ENCODE measurements at places on chromosomes 12 and 14. TPM values are rescaled to one million over a fixed set of nuclear protein-coding genes. Genes with fewer than 3 reads are reported as not detected.
A peak's percentile ranks its signal among the peaks of the same experiment; 100 is the strongest.

GRCh38 chr14:55267820-55268219, 3.4 kb upstream of the FBXO34 start:
- H3K4me3 ChIP-seq, result no peak overlapping the region
- H3K4me1 ChIP-seq, result peaks cover 14% of the 10 kb centered on the region
- no peaks in the 10 kb centered on the region for H3K36me3 ChIP-seq

DNA sequence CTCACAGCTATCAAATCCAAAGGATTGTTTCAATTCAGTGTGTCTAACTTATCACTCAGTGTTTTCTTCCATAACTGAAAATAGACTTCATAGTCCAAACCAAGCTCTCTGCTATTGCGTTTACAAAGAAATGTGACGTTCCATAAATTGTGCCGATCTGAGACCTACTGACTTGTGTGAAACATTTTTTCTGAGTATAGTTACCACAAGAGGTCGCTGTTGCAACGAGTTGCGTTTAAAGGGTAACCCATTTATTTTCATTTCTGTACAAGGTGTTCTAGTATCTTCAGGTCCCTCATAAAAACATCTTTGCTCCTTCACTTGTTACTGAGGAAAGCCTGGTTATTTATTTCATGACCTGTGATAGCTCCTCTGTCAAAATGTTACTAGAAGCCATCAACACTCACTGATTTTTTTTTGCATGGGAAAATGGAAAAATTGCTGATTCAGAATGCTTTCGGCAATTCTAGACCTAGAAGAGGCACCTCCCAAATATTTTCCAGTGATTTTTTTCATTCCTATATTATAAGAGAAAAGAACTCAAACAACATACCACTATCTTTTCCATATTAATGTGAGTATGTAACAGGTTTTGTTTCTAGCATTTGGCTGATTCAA, 60.9 kb upstream of the OR4E1 start:
- no peaks in the 10 kb centered on the region for H3K4me1 ChIP-seq
- peak; percentile 46 for DNase-seq
- H3K27ac ChIP-seq, result no peak overlapping the region
- H3K4me3 ChIP-seq, result peak overlapping the region; percentile 2
- no peaks in the 10 kb centered on the region for H3K36me3 ChIP-seq

- no peak overlapping the region for H3K4me3 ChIP-seq
- no peak overlapping the region for H3K27ac ChIP-seq
- DNase-seq, result no peak
- no peaks in the 10 kb centered on the region for H3K27me3 ChIP-seq
Measured at GRCh38 chr14:67396381-67396970, 15.5 kb downstream of the PLEK2 start.

OR11H12 gene
- total RNA-seq, result not detected

- no peaks in the 10 kb centered on the region for H3K27me3 ChIP-seq
- H3K36me3 ChIP-seq, result no peaks in the 10 kb centered on the region
- DNase-seq, result no peak
- no peak overlapping the region for H3K4me3 ChIP-seq
Measured at GRCh38 chr12:109241936-109242335, 67.1 kb downstream of the FOXN4 start.

Data from testis (tissue), 5 donors.